Activated CD8-positive, alpha-beta T cell treated with anti-CD3 and anti-CD28 coated beads, Interleukin-2, amount 10 ng/mL, durations not matched to agents 7 days and 5 days (primary cell): ENCODE measurements at places on chromosomes 5 and 9. TPM values are rescaled to one million over a fixed set of nuclear protein-coding genes. Genes with fewer than 3 reads are reported as not detected.

DNA sequence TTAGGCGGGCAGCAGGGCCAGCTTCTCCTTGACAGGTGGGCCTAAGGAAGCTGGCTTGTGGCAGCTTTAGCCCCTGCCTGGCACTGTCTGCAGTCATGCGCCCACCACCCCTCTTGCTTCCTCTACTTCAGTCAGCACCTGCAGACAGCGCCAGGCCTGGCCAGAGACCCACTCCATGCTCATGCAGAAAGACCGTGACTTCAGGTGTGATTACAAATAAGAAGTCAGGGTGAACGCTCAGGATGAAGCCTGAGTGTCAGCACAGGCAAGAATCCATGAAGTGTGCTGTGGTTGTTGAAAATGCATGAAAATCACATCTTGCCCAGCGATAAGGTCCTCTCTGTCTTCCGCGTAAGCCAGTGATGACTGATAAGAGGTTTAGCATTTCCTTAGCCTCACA, 3.4 kb downstream of the CSF2 start:
- no peak for DNase-seq

FBXO10 gene
- total RNA-seq, result 2.0 TPM

DNA sequence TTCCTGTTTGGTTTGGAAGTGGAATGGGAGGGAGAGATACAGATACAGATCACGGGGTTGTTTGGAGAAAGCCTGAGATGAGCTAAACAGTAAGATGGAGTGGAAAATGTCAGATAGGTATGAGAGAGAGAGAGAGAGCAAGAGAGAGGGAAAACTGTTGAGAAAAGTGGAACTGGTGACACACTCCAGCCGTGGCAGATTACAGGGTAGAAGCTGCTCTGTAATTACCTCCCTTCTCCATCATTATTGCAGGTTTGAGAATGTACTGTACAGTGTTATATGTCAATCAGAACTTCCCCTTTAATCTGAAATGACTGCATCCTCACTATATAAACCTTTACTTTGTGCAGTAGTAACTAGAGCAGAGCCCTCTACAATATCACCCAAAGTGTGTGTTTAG, 74.5 kb upstream of the WWC1 start:
- no peak for DNase-seq

GRCh38 chr9:92617951-92618510, 51.9 kb downstream of the IPPK start:
- DNase-seq, result no peak

- DNase-seq, result no peak
Observed at GRCh38 chr9:2119566-2119965, 104.4 kb downstream of the SMARCA2 start.

DNA sequence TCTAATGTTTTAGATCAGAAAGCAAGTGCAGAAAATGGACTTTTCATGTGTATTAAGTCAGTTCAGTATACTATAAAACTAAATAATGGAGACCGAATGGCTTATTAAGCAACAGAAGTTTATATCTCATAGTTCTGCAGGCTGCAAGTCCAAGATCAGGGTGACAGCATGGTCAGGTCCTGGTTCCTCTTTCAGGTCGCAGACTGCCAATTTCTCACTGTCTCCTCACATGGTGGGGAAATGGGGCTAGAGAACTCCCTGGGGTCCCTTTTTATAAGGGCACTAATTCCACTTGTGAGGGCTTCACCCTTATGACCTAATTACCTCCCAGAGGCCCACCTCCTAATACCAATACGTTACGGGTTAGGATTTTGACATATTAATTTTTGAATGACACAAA, 48.7 kb downstream of the RICTOR start:
- no peak for DNase-seq
